ENCODE measurements at places on chromosomes 4 and X. TPM values are rescaled to one million over a fixed set of nuclear protein-coding genes. Genes with fewer than 3 reads are reported as not detected.

The SORCS2 gene
- total RNA-seq, result 1.3 TPM

The F8A3 gene
- total RNA-seq, result 6.7 TPM

The FAM9B gene
- not detected for total RNA-seq

The POLN gene
- total RNA-seq, result 4.7 TPM

The HHIP gene
- total RNA-seq, result under 0.01 TPM

The SH3D19 gene
- total RNA-seq, result 113 TPM

The SLC25A43 gene
- 19.0 TPM for total RNA-seq

The CSAG1 gene
- total RNA-seq, result not detected

The ARAP2 gene
- 23.2 TPM for total RNA-seq

The COX18 gene
- 18.0 TPM for total RNA-seq

The FAT4 gene
- total RNA-seq, result 10.7 TPM

The TCEAL6 gene
- not detected for total RNA-seq

The SPATA4 gene
- total RNA-seq, result 0.66 TPM

The KLF8 gene
- total RNA-seq, result 27.4 TPM

The GPR143 gene
- not detected for total RNA-seq

The TMEM35A gene
- 0.15 TPM for total RNA-seq

The FRG2 gene
- not detected for total RNA-seq

The SPACA5 gene
- not detected for total RNA-seq

The PPP4R3C gene
- total RNA-seq, result not detected

The FGFR3 gene
- total RNA-seq, result 2.0 TPM

All from breast epithelium (tissue), 4 donors.